ENCODE measurements at places on chromosomes 16 and 17.

DNA sequence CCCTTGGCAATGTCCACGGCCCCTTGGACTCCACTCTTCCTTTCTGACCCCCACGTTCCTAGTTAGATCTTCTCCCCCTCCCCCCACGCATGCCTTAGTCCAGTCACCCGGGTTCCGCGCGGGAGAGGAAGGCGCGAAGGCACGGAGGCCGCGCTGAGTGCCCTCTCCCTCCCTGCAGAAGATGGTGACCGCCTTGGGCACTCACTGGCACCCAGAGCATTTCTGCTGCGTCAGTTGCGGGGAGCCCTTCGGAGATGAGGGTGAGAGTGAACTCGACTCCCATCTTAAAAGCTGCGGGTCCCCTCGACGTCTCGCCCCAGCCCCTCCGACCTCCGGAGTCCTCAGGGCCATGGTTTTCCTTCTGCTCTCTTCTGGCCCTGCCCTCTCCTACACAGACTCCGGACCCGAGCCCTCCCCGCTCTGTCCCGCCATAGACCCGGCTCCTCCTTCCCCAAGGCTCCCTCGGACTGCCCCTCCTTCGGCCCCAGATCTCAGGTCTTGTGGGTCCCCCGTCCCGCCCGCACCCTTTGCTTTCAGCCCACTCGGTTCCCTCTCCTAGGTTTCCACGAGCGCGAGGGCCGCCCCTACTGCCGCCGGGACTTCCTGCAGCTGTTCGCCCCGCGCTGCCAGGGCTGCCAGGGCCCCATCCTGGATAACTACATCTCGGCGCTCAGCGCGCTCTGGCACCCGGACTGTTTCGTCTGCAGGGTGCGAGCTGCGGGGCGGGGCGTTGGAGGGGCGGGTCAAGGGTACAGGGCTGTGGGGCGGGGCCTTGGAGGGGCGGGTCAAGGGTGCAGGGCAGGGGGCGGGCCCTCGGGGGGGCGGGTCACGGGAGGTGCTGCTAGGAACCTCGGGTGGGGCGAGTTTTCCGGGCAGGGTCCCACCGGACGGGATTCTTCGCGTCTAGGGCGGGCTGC is 4.6 kb downstream of the TGFB1I1 start:
- DNase-seq: peak; percentile 94

DNA sequence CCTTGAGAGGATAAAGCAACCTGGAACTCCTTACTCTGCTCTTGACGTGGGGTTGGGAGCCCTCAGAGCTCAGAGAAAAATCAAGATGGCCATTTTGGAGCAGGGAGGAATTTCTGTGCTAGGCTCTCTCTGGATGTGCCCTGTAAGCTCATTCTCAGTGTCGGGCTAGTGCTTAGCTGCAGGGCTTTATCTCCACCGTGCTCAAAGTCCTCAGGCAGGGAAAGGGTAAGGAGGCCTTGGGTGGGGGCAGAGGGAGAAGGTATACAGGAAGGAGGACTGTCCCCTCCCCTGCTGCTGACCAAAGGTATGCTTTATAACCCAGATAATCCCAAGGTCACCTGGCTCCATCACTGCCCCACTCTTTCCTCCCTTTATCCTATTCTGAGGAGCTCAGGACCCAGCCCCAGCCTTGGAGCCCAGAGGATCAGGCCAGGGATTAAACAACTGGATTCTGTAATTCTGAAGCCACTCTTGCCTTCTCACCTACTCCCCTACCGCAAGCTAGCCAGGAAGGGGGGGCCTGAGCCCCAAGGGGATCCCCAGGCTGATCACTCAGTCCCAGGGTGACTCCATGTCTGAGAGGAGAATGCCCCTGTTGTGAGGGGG is 1.1 kb downstream of the DHRS11 start:
- peak; percentile 22 for DNase-seq

DNA sequence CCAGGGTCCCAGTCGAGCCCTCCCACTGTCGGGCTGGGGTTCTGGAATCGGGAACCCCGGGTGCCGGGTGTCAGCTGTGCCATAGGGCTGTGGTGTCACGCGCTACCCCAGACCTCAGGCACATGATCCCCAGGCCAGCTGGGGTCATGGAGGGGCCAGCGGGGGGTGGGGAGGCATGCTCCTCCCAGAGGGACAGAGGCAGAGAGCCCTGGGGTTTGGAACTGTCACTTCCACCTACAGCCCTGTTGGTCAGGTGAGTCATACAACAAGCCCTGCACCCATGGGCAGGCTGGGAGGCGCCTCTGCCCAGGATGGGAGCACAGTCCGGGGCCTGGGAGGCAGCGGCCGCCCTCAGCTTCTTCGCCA is 63.0 kb downstream of the BAIAP2 start:
- DNase-seq: peak; percentile 52

- no peak for DNase-seq
These were observed 1.6 kb downstream of the HBA1 start for GRCh38 chr16:177981-178667.

DNA sequence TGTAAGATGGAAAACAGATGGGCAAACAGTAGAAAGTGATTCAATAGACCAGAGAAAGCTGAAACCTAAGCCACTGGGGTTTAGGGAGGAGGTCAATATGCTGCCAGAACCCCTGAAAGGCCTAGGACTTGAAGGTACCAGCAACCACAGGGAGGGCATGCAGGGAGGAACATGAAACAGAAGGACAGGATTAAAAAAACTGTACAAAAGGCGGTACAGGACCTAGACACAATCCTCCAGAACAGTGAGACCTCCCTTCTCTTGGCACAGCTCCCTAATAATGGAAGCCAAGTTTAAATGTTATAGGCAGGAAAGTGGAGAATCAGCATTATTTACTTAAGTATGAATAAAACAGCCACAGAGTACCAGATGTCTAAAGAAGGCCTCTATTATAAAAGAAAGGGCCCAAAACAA is 105.5 kb downstream of the SPAG9 start:
- DNase-seq: no peak

DNA sequence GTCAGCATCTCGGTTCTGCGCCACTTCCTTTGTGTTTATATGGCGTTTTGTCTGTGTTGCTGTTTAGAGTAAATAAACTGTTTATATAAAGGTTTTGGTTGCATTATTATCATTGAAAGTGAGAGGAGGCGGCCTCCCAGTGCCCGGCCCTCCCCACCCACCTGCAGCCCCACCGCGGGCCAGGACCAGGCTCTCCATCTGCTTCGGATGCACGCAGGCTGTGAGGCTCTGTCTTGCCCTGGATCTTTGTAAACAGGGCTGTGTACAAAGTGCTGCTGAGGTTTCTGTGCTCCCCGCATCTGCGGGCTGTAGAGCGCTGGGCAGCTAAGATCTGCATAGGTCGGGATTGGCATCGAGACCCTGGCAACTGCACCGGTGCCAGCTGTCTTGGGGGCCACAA is 8.2 kb upstream of the BAIAP3 start:
- no peak for DNase-seq

GRCh38 chr16:23847948-23848347 is 12.2 kb downstream of the PRKCB start:
- DNase-seq: peak; percentile 78

DNA sequence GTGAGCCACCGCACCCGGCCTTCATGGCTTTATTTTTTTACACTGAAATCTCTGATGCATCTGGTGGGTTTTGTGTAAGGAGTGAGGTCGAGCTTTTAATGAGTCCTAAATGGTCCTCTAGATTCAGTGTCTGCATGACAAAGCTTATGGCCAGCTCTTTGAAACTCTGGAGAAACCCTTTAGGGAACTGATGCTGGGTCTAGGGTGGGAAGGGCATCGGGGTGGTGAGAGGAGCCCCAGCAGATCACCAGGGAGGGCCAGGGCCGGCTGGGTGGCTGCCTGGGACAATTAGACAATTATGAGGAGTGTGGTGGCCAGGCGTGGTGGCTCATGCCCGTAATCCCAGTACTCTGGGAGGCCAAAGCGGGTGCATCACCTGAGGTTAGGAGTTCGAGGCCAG is 93.9 kb downstream of the SEC14L1 start:
- no peak for DNase-seq

DNA sequence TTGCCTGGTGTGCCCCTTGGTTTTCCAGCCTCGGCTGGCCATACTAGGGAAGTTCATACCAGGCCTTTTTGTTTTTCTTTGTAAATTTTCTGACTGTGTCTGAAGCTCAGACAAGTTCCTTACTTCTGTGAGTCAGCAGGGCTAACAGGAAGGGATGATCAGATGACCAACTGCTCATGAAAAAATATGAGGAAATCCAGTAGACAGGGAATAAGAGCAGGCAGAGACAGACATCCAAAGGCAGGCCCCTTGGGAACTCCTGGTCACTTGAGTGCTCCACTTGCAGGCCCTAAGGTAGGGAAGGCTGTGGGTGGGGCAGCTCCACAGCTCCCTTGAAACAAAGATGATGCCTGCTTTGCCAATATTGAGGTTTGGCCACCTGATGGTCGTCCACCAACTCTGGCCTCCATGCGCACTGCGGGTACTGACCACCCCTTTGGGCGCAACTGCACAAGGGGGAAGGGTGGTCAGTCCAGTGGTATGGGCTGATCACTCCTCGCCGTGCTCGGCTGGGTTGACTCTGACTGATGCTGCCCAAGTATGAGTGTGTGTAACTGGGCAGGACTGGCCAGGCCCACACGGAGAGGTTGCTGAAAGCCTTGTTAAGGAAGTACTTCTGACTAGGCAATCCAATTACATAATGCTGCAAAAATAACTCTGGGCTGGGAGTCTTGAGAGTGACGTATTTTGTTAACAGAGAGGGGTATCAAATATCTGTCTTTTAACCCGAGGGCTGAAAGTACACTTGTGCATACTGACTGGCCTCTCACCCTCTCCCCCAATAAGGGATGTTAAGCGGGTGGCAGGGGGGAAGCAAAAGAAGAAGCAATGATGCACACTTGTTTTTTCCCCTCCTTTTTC is 20.8 kb upstream of the ZFHX3 start:
- no peak for DNase-seq

GRCh38 chr17:43019418-43019817 is 2.8 kb downstream of the VAT1 start:
- no peak for DNase-seq

DNA sequence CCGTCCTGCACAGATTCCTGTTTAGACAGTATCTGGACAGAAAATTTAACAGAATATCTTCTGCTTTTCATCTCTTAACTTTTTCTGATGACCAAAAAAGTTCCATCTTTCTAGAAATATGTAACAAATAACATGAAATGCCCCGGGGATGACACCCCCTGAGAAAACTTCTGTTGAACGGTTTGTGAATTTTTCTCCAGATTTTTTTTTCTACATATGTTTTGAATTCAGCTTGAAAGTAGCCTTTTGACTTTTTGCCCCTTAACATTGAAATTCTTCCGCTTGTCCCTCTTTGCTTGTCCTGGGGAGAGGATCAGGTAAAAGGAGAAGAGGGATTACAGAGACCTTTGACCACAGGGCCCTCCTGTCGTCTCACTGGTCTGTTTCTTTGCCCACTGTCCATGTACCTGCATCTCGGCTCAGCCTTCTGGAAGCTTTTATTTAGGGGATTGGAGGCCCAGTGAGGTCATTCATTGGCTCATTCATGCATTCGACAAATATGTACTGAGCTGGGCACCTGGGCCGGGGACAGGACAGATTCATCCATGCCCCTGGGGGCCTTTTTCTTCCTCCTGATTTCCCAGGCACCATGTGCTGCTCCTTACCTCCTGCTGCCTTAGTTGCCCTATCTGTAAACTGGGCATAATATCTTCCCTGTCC is 19.6 kb upstream of the CPNE2 start:
- DNase-seq: no peak

DNA sequence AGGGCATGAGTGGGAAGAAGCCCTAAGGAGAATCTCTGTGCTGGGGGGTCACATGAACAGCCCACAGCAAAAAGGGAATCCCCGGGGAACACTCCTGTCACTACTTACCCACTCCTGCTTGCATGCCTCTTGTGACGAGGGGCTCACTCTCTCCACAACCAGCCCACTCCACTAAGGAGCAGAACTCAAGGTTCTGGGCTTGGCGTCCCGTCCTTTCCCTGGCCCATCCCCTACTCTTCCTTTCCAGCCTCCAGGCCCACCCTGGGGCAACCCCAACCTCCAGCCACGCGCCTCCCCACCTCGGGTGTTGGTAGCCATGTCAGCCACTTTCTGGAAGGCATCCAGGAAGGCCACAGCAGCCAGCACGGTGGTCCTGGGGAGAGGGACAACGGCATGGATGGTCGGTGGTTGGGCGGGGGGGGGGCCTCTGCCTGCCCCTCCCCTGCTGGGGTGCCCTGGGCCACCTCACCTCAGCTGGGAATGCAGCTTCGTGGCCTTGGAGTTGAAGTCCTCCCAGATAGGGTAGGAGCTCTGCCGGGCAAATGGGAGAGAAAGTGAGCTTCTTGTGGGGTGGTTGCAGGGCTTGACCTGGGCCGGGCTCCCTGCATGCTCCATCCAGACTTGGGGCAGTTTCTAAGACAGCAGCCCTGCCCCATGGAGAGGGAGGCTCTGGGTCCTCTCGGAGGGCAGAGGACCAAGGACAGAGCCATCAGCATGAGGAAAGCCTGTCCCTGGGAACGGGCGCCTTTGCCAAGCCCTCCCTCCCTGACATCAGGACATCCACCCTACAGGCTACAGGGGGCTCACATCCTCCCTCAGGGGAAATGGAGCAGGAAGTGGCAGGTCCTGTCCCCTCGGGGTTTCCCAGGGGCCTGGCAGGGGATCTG is 5.1 kb downstream of the MTSS2 start:
- no peak for DNase-seq

GRCh38 chr16:57479205-57479975 is 6.9 kb downstream of the DOK4 start:
- DNase-seq: no peak

GRCh38 chr16:14320406-14320805 is 249.3 kb downstream of the MRTFB start:
- no peak for DNase-seq

DNA sequence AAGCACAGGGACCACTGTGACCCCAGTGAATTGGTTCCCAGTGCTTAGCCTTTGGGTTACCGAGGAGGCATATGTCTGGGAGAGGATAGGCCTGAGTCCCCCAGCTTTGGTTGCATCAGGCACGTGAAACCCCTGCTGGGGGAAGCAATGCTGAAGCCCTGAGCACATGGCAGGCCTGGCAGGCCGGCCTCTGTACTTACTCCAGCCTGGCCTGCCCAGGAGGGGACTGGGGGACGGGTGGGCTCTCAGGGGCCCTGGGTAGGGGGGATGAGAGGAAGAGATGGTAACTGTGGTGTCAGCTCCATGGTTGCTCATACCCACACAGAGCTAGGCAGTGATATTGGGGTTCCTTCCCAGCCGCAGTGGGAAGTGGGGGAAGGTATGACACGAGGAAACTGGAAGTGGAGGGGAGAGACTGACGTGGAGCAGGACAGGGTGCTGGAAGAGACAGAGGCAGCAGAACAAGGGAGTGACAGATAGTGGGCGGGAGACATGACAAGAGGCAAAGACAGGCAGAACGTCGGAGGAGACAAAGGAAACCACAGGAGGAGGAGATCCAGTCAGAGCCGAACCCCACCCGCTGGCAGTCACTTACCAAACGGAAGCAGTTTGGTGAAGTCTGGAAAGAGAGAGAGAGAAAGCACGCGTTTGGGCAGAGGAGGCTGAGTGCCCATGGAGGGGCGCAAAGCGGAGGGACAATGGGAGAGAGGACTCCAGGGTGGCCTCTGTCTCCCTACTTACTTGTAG is 9.1 kb downstream of the TMEM208 start:
- peak; percentile 78 for DNase-seq
